ENCODE measurements at places on chromosomes 2 and 18.
A peak's percentile ranks its signal among the peaks of the same experiment; 100 is the strongest.

DNA sequence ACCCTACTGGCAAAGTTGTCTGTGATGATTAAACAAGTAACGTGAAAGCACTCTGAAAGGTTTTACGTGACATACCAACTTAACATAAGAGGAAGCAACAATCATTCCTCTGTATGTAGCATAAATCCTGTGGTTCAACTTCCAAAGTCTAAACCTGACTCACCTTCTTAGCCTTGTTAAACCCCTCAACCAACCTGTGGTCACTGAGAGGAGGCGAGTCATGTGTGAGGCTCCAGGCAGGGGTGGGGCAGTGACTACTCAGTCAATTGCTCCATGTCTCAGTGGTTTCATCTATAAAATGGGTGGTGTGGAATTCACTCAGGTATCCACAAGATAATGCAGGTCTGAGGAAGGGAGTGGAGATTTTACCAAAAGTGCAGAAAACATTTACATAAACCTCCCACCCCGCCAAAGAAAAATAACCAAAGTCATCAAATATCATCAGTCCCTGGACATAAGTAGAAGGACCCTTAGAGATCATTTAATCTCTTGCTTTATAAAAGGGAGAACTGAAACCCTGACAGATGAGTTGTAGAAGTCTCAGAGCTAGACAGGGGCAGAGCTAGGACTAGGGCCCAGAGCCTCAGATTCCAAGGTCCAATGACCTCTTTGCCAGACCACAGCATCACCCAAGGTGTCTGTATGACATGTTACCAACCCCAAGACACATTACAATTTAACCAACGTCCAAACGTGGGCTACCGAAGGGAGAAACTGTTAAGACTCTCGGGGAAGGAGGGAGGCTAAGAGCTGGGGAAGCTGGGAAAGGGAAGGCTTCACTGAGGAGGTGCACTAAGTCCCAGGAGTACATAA lies 3.7 kb upstream of the PCBP1 start:
- no peak for DNase-seq

GRCh38 chr2:62536873-62537547 lies 31.0 kb upstream of the TMEM17 start:
- DNase-seq, result no peak

DNA sequence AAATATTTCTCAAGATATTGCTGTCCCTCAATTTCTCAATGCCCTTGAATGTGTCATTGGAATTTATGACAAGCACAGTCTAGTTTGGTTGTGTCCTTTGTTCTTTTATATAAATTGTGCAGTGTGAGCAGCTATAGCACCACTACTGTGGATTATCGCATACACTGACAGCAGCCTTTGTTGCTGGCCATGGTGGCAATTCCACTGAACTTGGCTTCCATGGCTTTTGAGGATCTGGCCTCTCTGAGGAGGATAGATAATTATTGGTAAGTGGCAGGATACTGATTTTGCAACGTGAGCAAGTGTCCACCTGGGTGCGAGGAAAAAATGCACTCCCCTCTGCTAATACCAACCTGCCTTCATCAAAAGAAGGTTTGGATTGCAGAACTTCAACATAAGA lies 84.0 kb downstream of the RDH14 start:
- DNase-seq, result no peak

DNA sequence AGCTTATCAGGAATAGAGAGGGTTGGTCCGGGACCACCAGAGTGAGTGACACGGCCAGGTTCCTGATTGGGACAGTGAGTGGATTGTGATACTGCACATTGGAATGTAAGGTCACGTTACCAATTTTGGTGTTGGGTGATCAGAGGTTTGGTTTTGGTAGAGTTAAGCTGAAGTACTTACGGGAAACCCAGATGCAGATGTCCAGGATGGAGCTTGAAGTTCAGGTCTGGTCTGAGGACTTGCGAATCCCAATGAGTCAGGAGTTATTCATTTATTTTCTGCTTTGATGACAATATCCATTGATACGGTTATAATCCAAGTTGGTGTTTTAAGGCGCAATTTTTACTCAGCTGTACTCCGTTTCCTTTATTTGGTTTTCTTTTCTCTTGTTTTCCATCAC lies 273.6 kb downstream of the ALPK2 start:
- no peak for DNase-seq

DNA sequence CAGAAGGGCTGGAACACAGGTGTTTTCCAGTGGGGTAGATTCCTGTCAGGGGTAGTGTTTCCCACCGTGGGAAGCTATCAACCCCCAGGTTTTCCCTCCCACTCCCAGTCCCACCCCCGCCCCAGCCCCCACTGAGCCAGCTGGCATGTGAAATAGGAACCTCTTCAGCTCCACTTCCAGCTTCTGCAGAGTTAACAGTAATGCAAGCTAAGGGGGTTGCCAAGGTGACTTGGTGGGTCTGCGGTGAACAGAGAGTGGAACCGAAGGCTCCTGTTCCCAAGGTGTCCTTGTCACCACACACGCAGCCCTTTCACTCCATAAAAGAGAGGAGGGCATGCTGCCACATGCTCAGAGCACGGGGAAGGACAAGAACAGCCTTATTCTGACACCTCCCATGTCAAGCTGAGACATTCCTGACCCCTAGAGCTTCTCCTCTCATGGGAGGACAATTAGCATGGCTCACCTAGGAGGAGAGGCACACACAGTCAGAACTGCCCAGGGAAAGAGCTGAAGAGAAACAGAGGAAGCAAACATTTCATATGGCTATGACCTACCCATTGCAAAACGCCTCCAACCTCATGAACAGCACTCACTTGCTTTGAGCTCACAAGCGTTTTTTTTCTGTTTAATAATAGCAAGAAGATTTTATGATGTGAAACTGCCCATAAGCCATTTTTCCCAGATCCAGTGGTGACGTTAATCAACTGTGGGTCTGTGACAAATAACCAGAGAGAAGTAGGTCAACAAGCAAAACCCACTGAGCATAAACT lies 39.8 kb upstream of the TBC1D8 start:
- DNase-seq, result peak; percentile 3

DNA sequence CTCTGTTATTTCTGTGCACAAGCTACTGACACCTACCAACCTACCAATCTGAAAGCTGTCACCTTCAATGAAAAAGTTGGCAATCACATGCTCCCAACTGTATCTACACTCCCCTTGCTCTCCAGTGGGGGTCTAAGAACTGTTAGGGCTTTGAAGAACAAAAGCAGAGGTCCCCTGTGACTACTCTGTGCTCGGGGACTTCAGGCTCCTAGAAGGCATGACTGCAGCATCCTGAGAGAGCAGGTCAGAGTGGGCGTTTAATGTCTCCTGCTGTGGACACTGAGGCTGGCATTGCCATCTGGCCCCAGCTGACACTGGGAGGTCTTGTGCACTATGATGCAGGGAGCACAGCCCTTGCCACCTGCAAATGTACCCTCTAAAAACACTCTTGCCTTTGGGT lies 93.3 kb downstream of the ACTR2 start:
- DNase-seq, result no peak

DNA sequence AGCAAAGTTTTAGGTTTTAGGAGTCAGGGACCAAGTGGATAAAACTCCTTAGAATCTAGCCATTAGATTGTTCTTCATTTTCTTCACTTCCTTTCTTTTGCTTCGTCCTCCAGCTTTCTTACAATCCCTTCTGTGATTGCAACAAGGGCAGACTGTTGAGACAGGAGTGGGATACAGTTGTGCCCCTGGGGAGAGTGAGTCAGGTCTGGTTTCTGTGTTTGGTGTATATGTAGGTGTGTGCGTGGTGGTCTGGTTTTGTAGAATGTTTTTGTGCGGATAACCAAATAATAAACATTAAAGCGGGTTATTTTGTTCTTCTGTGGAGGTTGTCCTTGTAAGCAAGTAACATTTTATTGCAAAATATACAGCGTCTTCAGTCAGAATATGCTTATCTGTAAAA lies 7.3 kb downstream of the INSIG2 start:
- DNase-seq, result no peak

GRCh38 chr2:222859786-222860612 lies 837 bp upstream of the ACSL3 start:
- peak; percentile 57 for DNase-seq

DNA sequence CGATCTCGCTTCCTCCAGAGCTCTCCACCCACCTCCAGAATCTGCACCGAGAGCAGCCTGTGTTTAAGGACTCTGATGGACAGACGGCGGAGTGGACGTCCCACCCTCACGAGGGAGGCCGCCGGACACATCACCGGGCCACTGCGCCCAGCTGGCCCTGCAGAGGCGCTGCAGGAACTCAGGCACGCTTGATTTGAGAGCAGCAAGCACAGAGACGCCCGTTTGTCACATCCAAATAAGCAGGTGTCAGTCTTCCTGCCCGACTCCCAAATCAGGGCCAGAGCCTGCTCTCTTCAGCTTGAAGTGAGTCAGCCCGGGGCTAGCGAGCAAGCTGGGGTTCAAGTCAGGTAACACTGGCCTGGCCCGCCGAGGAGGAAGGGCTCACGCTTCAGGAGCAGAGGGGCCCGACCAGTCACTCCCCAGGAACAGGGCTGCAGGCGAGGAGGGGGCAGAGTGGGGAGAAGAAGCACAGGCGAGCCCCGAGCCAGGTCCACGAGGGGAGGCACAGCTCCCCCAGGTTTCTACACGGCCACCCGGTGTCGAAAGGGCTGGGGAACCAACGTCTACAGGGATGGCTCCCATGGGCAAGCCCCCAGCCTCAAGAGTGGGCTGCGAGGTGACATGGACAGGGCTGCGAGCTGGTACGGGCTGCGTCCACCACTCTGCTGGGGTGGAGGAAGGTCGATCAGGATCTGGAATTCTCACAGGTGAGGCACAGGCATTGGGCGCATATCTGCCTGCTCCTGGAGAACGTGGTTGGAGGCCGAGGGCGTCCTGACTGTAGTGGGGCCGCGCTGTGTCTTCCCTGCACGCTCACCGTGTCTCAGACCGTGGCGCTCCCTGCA lies 52.5 kb upstream of the CTDP1 start:
- DNase-seq, result no peak

Measured in pons (tissue), 1 donor.